ENCODE measurements at places on chromosomes 6 and 20.

- DNase-seq: peak; percentile 82
These were observed 65.5 kb upstream of the AFDN start for GRCh38 chr6:167760979-167761793.

DNA sequence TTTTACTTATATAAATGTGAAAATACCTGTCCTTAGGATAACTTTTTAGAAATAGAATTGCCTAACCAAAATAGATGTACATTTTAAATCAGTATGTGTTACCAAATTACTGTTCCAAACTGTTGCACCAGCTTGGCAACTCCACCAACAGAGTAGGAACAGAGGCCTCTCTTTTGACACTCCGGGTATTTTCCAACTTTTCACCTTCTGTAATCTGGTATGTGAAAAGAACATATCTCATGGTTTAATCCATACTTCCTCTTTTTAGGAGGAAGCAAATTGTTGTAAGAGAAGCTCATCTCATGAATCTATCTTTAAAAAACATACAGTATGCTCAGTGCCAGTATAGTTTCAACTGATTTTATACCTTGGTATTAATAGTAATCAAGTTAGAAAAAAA lies 24.9 kb downstream of the RNF144B start:
- no peak for DNase-seq

- DNase-seq: no peak
These were observed 8.2 kb downstream of the SENP6 start for GRCh38 chr6:75609639-75610590.

DNA sequence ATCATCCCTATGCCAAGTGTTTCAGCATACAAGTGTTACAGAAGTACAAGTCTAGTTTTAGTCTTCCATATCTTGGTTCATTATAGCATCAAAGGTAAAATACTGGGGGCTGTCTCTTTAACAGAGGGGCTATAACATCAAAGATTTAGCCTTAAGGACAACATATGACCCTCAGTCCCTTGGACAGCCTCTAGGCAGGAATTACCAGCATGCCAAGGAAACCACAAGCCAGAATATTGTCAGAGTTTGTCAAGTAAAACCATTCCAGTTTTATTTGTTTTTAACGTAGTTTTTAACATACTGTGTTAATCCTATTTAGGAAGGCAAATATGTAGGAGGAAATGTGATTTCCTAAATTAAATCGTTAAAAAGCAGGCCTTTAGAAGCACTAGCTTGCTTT lies 18.6 kb downstream of the ZKSCAN8 start:
- DNase-seq: no peak

GRCh38 chr20:13771853-13772453 lies 12.8 kb downstream of the ESF1 start:
- DNase-seq: no peak

- no peak for DNase-seq
These were observed 10.2 kb downstream of the SLC29A1 start for GRCh38 chr6:44233567-44234100.

- DNase-seq: no peak
These were observed 9.6 kb upstream of the KCNQ2 start for GRCh38 chr20:63482021-63482587.

GRCh38 chr20:36085686-36086267 lies 68.8 kb upstream of the EPB41L1 start:
- no peak for DNase-seq

DNA sequence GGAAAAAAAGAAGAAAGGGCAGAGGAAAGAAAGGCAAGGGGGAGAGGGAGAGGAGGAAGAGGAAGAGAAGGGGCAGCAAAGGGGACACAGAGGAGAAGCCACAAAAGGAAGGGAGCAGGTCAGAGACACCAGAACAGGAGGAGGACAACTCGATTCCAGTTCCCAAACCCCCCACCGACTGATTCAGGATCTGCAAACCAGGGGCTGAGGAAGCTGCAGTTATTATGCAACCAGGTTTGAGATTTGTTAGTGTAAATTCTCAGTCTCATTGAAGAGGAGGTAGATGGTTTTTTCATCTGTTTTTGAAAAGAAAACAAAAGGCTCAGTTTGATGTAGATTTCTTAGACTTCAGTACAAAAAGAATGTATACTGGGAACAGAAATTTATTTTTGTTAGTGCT lies 202.8 kb downstream of the FOXC1 start:
- DNase-seq: no peak

DNA sequence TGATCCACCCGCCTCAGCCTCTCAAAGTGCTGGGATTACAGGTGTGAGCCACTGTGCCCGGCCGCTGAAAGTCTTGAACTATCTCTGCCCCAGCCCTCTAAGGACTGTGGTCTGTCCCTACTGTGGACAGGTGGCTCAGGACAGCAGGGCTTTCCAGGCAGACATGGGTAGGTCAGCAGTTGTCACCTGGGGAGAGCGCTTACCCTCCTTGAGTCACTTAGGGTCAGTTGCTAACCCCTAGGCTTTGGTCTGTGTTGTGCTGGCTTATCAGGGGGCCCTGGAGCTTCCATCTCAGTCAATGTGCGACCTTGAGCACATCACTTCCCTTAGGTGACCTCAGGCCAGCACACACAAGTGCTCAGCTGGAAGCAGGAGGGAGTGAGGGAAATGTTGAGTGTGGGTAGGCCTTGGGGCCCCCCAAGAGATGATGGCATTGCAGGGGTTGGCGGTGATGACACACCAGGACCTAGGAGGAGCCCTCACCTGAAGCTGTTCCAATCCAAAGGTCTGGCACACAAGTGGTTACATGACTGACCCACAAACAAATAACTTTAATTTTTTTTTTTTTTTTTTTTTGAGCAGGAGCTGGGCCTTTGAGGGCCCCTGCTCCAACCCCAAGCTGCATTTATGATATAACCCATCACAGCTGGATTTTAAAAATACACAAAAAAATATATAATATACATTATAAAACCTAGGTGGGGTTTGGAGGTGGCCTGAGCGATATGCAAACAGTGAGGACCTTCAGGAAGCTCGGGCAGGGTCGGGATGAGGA lies 5.1 kb downstream of the RPL10A start:
- no peak for DNase-seq

DNA sequence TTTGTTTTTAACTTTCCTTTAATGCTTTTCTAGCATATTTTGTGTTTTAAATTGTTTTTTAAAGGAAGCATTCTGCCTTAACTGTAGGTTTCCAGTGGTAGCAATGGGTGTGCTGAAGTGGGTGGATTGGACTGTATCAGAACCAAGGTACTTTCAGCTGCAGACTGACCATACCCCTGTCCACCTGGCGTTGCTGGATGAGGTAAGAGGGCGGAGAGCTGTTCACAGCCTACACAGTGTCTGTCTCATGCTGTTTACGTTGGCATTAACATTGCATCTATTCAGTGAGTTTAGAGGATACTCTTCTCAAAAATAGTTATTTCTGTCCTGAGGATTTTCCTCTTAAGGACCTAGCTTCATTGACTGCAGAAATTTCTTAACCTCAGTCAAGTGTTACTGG lies 11.9 kb downstream of the NELFCD start:
- no peak for DNase-seq

DNA sequence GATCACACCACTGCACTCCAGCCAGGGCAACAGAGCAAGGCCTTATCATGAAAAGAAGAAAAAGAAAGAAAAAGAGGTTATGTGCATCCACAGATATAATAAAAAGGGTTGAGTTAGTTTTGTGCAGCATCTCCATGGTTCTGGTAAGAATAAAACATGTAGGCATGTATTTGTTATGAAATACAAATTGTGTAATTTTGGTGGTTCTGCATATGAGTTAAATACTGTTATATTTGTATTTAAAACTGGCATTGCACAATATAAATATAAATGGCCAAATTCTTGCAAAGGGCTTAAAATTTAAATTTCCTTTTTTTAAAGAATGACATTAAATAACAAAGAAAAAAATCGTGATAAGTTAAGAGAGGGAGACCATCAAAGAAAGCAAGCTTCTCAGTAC lies 159.1 kb upstream of the PREP start:
- no peak for DNase-seq

Measured in kidney (tissue), 22 donors.